Stimulated activated CD4-positive, alpha-beta T cell treated with anti-CD3 and anti-CD28 coated beads, Interleukin-4, amount 100 ng/mL, for 24 hours (primary cell): ENCODE measurements at places on chromosomes 5 and 9.

DNA sequence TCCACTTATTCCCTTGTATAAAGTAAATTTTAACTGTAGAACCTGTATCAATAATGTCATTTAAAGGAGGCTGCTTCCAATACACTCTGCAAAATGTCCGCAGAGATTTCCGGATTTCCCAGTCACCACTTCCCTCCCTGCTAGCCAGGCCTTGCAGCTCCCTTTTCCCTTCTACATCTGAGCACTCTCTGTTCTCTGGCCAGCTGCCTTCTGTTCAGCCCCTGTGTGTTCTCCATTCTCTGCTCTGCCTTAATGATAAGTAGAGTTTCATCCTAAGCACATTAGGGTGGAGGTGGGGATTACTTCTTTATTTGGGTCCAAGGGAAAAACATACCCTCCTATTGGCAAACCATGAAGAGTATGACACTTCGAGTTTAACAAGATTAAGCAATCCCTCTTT, 719.6 kb upstream of the WWC1 start:
- no peak for DNase-seq

DNA sequence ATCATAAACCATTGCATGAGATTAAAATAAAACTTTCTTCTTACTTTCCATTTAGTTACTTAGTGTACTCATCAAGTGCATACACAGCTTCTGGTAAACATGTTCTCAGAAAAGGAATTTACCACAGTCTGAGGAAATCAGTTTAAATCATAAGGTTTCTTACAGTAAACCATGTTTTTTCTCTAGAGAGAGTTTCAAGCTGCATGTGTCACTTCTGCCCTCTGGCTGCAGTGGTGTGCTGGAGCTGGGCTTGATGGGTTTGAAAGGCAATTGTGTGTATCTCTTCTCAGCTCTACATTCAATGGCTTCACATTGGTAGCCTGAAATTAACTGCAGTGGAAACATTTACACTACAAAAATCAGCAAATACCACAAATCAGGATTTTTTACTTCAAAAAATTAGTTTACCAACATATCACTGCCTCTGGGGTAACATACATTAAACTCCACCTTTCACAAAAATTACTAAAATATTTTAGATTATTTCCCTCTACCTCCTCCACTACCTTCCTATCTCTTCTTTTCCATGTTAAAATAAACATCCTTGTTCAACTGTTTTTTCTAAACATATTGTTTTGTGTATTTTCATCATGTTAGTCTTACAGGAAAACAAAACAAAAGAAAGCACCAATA, 414.3 kb downstream of the ANXA1 start:
- no peak for DNase-seq

GRCh38 chr9:79465156-79465555, 106.6 kb upstream of the TLE4 start:
- no peak for DNase-seq

DNA sequence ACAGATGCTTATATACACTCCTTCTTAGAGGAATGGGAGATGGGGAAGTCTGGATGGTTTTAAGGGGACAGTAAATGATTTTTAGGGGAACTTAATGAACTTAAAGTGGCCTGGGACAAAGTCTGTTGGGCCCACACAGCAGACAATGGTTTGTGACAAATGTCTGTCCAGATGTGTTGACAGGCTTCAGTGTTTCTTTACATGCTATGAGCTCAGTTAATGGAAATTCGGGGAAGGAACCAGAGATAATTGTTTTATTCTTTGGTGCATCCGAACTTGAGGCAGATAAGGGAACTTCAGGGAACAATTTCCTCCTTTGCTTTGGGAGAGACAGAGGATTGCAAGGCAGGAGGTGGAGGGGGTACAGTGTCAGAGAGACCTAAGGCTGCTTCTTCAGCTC, 52.3 kb downstream of the NFIB start:
- DNase-seq: no peak

DNA sequence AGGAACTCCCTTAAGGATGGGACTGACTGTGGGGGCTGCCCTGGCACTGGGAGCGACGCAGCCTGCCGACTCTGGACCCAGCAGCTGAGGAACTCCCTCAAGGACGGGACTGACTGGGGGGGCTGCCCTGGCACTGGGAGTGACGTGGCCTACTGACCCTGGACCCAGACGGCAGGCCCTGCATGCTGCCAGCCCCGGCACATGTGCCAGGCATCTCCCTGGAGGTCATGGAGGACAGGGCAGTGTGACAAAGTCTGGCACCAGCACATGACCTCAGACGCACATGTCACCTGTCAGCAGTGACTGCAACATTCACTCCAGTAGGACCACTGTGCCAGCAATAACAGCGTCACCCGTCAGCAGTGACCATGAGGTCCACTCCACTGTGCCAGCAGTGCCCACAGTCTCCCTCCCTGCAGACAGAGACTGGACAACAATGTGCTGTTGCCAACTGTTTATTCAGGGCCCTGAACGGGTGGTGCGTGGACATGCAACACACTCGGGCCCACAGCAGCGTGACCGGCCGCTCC, 4.5 kb downstream of the FBXW5 start:
- DNase-seq: no peak
